ENCODE measurements at places on chromosomes 5 and 9.

DNA sequence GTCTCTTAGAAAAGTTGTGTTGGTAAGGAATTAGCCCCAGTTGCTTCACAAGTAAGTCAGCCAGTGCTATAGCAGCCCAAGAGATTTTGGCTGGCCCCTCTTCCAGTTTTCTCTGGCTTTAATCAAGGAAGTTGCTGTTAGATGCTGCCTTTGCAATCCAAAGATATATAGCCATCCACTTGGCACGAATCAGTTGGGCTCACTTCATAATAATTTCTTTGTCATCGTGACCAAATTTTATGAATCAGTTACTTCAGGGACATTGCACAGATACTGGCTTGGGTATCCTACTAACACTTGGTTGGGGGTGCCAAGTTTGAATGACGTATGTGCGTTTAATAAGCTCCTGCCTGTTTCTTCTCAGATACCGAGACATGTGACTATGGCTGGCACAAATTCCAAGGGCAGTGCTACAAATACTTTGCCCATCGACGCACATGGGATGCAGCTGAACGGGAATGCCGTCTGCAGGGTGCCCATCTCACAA, 81.5 kb downstream of the VCAN start:
- DNase-seq, result no peak

DNA sequence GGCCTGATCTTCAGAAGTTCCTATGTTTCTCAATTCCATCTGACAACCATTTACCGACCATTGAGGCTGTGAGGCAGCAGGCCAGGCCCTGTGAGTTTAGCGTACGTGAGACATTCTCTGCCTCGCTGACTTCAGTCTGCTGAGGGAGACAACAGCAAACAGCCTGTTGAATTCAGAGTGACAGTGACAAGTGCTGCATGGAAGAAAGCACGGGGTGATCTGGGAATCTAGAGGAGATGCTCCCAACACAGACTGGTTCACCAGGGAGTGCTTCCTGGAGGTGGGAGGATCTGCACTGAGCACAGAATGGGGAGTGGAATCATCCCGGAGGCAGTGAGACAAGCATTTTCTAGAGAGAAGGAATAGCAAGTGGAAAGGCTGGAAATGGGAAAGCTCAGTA, 10.0 kb upstream of the DDX41 start:
- DNase-seq, result no peak

DNA sequence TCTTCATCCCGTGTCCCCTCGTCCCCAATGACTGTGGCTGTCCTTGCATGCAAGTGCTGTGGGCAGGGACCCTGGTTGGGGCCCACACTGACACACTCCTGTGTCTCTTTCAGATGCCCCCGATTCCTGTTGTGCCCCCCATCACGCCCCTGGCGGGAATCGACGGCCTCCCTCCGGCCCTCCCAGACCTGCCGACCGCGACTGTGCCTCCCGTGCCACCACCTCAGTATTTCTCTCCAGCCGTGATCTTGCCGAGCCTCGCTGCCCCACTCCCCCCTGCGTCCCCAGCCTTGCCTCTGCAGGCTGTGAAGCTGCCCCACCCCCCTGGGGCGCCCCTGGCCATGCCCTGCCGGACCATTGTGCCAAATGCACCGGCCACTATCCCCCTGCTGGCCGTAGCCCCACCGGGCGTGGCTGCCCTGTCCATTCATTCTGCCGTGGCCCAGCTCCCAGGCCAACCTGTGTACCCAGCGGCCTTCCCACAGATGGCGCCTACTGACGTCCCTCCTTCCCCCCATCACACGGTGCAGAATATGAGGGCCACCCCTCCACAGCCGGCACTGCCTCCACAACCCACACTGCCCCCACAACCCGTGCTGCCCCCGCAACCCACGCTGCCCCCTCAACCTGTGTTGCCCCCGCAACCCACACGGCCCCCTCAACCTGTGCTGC, 75.0 kb downstream of the WNK2 start:
- DNase-seq, result peak; percentile 14

DNA sequence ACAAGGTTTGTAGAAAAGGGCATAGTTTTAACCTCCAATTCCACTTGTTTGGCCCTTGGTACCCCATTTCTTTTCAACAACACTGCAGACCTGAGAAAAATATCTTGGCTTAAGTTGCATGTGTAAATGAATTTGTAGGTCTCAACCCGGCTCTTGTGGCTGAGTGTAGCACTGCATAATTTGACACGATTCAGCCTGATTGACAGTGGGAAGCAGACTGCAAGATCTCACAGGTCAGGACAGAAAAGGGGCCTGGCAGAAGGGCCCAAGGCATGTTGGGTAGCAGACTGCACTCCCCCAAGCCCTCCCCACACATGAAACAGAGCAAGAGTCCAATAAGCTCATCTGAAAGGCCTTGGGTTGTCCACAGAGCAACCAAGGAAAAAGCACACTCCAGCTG, 169.7 kb upstream of the SMARCA2 start:
- no peak for DNase-seq
